Activated CD8-positive, alpha-beta T cell treated with anti-CD3 and anti-CD28 coated beads for 36 hours (primary cell): ENCODE measurements at places on chromosomes 7 and 10. TPM values are rescaled to one million over a fixed set of nuclear protein-coding genes. Genes with fewer than 3 reads are reported as not detected.

The ASIC3 gene
- total RNA-seq = 5.8 TPM

The TLL2 gene
- total RNA-seq = 0.09 TPM

The NPC1L1 gene
- total RNA-seq = not detected

DNA sequence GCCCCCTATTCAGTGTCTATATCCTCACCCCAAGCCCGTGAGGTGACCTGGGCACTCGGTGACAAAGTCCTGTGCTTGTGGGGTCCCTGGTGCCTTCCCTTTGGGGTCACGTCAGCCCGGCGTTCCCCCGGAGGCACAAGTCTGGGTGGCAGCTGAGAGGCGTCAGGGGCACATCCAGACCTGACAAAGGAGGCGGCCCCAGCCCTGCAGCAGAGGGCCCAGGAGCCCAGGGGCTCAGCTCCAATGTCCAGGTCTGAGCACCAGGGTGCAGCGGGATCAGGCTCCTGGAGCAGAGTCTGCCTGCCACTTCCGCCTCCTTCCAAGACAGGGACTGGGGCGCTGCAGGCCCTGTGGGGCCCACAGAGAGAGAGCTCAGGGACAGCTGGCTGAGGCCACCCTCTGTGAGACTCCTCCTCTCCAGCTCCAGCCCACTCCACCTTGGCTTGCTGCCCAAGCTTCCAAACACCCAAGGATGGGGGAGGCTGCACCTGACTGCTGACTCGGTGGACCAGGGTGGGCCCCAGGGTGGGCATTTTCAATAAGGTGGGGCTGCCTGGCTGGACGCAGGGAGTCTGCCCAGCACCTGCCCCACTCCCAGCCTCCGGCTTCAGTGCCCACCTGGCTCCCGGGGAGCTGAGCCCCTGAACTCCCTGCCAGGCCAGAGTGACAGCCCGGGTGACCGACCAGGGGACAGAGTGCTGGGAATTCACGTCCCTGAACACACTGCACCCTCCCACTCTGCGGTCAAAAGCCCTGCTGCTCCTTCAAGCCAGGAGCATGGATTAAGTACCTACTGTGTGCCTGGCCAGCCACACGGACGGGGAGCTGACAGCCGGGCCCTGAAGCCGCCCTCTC lies 1.0 kb upstream of the KNDC1 start:
- no peak for DNase-seq
- no peak overlapping the region for H3K27ac ChIP-seq
- H3K4me3 ChIP-seq = no peak overlapping the region
- peaks cover 2% of the 10 kb centered on the region for H3K4me1 ChIP-seq
- no peaks in the 10 kb centered on the region for H3K36me3 ChIP-seq
- H3K27me3 ChIP-seq = peaks cover 12% of the 10 kb centered on the region

The CDH23 gene
- 2.4 TPM for total RNA-seq

DNA sequence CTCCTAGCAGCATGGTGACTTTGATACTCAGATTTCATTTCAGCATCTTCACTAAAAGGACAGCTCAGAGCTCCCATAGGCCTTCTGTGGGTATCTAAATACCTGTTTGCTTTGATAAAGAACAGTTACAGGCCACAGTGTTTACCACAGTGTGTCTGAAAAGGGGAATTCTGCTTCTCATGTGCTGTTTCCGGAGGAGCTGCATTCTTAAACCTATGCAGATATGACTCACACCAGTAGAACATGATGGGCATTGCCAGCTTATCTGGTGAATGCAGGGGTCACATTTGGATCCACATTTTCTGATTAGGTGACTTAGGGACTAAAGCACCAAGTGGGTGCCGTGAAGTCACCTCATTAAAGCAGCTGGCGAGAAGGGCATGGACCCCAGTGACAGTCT lies 52.6 kb downstream of the TRRAP start:
- H3K36me3 ChIP-seq = peaks cover 59% of the 10 kb centered on the region
- H3K4me3 ChIP-seq = peak overlapping the region; percentile 24
- H3K4me1 ChIP-seq = peaks cover 11% of the 10 kb centered on the region
- DNase-seq = peak; percentile 24
- peak overlapping the region; percentile 72 for H3K27ac ChIP-seq
- no peaks in the 10 kb centered on the region for H3K27me3 ChIP-seq

GRCh38 chr10:68175949-68176348 lies 56.0 kb downstream of the ATOH7 start:
- no peak overlapping the region for H3K27ac ChIP-seq
- peaks cover 2% of the 10 kb centered on the region for H3K27me3 ChIP-seq
- H3K4me1 ChIP-seq = no peaks in the 10 kb centered on the region
- H3K36me3 ChIP-seq = no peaks in the 10 kb centered on the region
- DNase-seq = no peak
- H3K4me3 ChIP-seq = no peak overlapping the region

DNA sequence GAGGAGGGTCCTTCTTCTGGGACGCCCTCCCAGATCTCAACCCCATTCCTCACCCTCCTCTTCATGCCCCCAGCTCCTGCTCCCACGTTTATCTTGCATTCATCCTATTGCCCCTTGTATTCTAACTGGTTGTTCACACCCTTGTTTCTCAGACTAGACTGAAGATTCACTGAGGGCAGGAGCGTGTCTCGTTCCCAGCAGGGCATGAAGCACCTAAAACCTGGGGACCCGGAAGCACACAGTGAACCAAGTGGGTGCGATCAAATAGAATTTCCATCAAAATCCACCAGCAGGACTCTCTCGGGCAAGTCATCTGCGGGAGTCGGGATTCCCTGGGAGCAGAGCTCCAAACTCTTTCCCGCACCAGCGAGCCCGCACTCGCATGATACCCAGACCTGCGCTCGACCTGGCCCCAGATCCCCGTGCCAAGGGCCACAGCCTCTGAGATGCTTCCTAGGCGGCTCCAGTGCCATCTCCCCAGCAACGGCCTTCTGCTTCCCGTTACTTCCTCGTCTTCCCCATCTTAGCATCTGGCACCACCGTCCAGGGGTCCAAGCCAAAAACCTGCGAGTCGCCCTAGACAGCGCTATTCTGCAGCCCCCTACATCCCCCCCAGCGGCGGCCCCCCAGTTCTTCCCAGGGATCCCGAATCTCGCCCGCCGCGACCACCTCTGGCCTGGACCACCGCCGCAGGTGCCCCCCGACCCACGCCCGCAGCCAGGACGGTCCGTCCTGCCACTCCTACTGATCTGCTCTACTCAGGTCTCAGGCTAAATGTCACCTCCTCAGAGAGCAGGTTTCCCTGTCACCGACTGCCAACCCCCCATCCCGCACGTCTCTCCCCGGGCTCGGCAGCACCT lies 6.1 kb upstream of the GBX1 start:
- H3K36me3 ChIP-seq = no peaks in the 10 kb centered on the region
- DNase-seq = no peak
- H3K4me1 ChIP-seq = no peaks in the 10 kb centered on the region
- H3K27ac ChIP-seq = no peak overlapping the region
- no peak overlapping the region for H3K4me3 ChIP-seq

DNA sequence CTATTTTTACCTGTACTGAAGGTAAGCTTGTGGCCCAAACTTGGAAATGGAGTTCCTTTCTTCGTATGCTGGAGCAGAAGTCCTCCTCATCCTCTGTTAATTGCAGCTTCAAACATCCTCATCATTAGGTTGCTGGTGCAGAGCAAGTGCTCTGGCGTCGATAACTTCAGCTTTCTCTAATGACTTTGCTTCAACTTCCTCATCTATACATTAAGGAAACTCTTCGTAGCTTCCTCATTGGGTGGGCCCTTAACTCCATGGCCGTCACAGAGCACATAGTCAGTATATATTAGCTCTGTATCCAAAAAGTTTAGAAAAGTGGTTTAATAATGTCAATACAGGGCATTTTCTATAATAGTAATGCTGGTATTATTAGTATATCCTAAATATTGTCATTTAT lies 447.7 kb downstream of the SUGCT start:
- no peak overlapping the region for H3K4me3 ChIP-seq
- no peak for DNase-seq
- no peak overlapping the region for H3K27ac ChIP-seq
- no peaks in the 10 kb centered on the region for H3K36me3 ChIP-seq

DNA sequence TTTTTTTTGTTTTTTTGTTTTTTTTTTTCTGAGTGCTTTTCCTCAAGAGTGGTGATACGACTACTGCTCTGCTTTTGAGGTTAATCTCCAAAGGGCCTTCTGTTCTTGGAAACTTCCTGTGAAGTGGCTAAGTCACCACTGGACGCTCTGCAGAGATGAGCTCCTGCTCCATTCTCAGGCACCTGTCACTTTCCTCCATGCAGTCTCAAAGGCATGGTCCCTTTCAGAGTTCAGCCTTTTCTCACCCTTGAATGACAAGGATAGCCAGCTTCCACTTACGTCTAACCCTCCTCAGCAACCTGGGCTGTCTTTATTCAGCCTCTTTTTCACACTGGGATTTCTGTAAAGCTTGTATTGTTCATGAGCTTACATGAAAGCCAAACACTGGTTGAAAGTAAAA lies 65.8 kb downstream of the BMPER start:
- H3K27ac ChIP-seq = no peak overlapping the region
- H3K27me3 ChIP-seq = peaks cover 3% of the 10 kb centered on the region
- no peak overlapping the region for H3K4me3 ChIP-seq
- H3K36me3 ChIP-seq = no peaks in the 10 kb centered on the region
- DNase-seq = no peak
- H3K4me1 ChIP-seq = no peaks in the 10 kb centered on the region

DNA sequence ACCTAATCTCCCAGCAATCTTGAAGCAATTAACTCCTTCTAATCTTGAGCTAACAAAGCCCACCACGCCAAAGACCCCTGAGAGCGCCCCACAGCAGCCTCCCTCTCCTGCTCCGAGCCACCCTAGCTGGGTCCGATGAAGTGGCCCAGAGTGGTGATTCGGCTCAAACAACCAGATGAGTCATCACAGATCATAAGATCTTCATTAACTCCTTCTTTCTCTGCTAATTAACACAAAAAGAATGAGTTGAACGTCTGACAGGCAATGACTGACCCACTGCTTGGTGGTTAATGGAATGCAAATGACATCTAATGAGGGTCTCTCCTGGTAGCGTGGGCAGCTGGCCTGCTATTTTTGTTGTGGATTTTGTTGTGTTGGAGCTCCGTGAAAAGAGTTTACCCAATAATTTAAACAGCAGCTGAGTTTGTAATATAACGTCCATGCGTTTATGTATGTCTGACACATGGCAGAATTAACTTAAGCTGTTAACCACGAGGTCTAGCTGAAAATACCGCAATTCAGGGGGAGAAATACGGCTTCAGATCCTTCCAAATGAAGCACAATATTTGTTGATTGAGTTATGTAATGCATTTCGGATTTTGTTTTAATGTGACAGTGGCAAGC lies 161.4 kb downstream of the RAB11FIP2 start:
- no peak overlapping the region for H3K4me3 ChIP-seq
- peaks cover 7% of the 10 kb centered on the region for H3K27me3 ChIP-seq
- H3K36me3 ChIP-seq = no peaks in the 10 kb centered on the region
- H3K27ac ChIP-seq = no peak overlapping the region
- no peak for DNase-seq

DNA sequence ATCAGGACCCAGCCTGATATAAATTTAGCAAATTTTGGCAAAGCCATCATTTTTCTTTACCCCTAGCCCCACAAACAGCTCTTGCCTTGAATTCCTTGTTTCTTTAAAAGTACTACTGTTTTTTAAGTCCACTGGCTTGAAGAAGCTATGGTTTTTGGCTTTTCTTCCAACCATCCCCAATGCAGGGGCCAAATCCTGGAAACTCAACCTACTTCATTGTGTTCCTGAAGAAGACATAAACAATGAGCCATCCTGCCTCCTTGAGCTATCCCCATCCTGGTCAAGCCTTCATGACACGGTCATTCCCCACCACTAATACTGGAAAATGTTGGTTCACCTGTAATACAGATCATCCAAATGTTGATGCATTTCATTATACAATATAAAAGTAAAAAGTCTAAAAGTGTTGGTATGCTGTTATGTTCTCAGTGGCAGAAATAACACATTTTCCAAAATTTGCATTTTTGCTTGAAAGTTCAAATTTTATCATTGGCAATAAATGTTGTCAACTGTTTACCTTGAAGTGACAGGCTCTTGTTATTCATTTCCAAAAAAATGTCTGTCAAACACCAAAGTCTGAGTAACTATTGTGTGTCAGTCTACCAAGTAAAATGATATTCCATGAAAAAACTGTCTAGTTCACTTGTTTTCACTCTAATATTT lies 92.2 kb downstream of the DOCK4 start:
- no peak for DNase-seq
- no peaks in the 10 kb centered on the region for H3K27me3 ChIP-seq

DNA sequence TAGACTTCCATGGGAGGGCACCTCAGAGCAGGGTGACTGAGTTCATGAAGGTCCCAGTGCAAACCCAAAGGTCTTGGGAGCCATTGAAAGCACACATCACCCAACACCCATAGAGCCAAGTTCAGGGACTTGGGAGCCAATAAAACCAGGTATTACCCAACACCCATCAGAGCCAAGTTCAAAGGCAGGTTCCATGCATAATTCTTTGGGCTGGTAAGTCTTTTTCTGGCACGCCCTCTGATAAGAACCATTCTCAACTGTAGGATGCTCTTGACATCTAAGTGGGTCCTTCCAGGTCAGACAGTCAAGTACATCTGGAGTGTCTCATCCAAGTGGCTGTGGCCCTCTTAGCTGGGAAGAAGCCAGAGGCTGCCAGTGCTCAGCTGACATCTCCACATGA lies 63.2 kb downstream of the EBF3 start:
- no peaks in the 10 kb centered on the region for H3K36me3 ChIP-seq
- no peak overlapping the region for H3K4me3 ChIP-seq
- no peaks in the 10 kb centered on the region for H3K4me1 ChIP-seq
- H3K27me3 ChIP-seq = peaks cover 11% of the 10 kb centered on the region

The CCL24 gene
- not detected for total RNA-seq

DNA sequence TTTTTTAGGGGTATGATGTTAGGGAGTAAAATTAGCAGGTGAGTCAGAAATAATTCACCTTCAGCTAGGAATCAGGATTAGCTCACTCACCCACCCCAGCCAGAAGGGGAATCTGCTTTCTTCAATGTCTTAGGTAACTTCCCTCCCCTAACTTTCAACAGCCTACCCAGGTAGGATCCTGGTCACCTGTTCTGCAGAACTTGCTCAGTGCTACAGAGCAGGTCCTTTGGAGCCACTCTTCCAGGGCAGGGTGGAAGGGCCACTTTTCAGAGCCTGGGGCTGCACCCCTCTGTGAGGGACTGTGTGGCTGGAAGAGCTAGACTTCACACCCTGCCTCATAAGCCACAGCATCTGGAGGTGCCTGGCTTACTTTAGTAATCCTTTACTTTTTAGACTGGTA lies 58.1 kb downstream of the SHH start:
- H3K27ac ChIP-seq = no peak overlapping the region
- no peaks in the 10 kb centered on the region for H3K27me3 ChIP-seq
- H3K4me3 ChIP-seq = no peak overlapping the region
- DNase-seq = no peak
- H3K4me1 ChIP-seq = peaks cover 72% of the 10 kb centered on the region

GRCh38 chr7:4797858-4798705 lies 22.7 kb downstream of the AP5Z1 start:
- H3K4me3 ChIP-seq = no peak overlapping the region
- H3K27me3 ChIP-seq = no peaks in the 10 kb centered on the region
- H3K4me1 ChIP-seq = no peaks in the 10 kb centered on the region
- peak; percentile 68 for DNase-seq
- no peak overlapping the region for H3K27ac ChIP-seq
- peaks cover 7% of the 10 kb centered on the region for H3K36me3 ChIP-seq
